ENCODE measurements at places on chromosomes 5 and 9. TPM values are rescaled to one million over a fixed set of nuclear protein-coding genes. Genes with fewer than 3 reads are reported as not detected.

Gene PCDHGB1
- polyA plus RNA-seq = 0.30 TPM

Gene UNC13B
- polyA plus RNA-seq = 14.3 TPM

Gene SPINK4
- 0.94 TPM for polyA plus RNA-seq

Gene PALM2AKAP2
- polyA plus RNA-seq = 21.7 TPM

Gene PNPLA7
- polyA plus RNA-seq = 22.3 TPM

Gene TMEM171
- not detected for polyA plus RNA-seq

Gene PCDHGA9
- 0.51 TPM for polyA plus RNA-seq

Gene FBXL17
- 11.2 TPM for polyA plus RNA-seq

Gene C5orf34
- 1.3 TPM for polyA plus RNA-seq

Gene ZNF879
- polyA plus RNA-seq = 1.2 TPM

Gene NUTM2F
- not detected for polyA plus RNA-seq

Gene HTR1A
- not detected for polyA plus RNA-seq

Gene PCA3
- polyA plus RNA-seq = not detected

Gene DBN1
- 10.1 TPM for polyA plus RNA-seq

Gene PKN3
- polyA plus RNA-seq = 13.8 TPM

Gene TNFSF15
- not detected for polyA plus RNA-seq

Gene CETN3
- polyA plus RNA-seq = 11.7 TPM

Gene SPARC
- 192 TPM for polyA plus RNA-seq

Gene ITK
- polyA plus RNA-seq = 1.4 TPM

Gene GPRIN1
- polyA plus RNA-seq = 0.36 TPM

Gene TMC1
- 1.9 TPM for polyA plus RNA-seq

Gene CCDC152
- 2.6 TPM for polyA plus RNA-seq

Gene ACTBL2
- polyA plus RNA-seq = not detected

Gene STKLD1
- polyA plus RNA-seq = 0.45 TPM

Gene NFIB
- 6.1 TPM for polyA plus RNA-seq
